Activated naive CD8-positive, alpha-beta T cell treated with anti-CD3 and anti-CD28 coated beads, Interleukin-2, amount 50 U/mL, for 24 hours (primary cell): ENCODE measurements at places on chromosomes 13 and 19.

- peak overlapping the region; percentile 79 for H3K27ac ChIP-seq
- H3K4me3 ChIP-seq = peak overlapping the region; percentile 39
- H3K4me1 ChIP-seq = peaks cover 30% of the 10 kb centered on the region
- peak; percentile 35 for DNase-seq
- no peaks in the 10 kb centered on the region for H3K27me3 ChIP-seq
- peaks cover 76% of the 10 kb centered on the region for H3K36me3 ChIP-seq
Measured at GRCh38 chr13:110676595-110677587, 29.0 kb downstream of the CARS2 start.

GRCh38 chr19:15641901-15642491 is 1.3 kb downstream of the CYP4F3 start:
- H3K36me3 ChIP-seq = no peaks in the 10 kb centered on the region
- no peak for DNase-seq
- no peak overlapping the region for H3K27ac ChIP-seq
- no peak overlapping the region for H3K4me3 ChIP-seq
- peaks cover 5% of the 10 kb centered on the region for H3K4me1 ChIP-seq

DNA sequence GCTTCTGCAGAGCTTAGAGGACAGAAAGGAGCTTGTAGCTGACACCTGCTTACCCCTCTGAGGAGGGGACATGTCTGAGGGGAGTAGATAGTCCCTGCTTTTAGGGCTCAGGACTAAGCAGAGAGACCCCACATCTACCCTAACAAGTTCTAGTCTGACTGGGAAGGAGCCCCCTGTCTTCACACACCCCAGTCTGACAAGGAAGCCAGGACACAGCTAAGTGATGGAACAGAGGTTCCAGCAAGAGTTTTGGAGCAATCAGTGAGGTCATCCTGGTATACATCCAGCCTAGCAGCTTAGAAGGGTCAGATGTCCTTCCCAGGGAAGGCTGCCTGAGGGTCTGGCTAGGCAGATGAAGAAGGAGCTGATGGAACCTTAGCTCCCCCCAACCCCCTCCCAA is 15.0 kb downstream of the PAF1 start:
- H3K27ac ChIP-seq = no peak overlapping the region
- H3K4me1 ChIP-seq = no peaks in the 10 kb centered on the region
- no peaks in the 10 kb centered on the region for H3K27me3 ChIP-seq
- no peak overlapping the region for H3K4me3 ChIP-seq

DNA sequence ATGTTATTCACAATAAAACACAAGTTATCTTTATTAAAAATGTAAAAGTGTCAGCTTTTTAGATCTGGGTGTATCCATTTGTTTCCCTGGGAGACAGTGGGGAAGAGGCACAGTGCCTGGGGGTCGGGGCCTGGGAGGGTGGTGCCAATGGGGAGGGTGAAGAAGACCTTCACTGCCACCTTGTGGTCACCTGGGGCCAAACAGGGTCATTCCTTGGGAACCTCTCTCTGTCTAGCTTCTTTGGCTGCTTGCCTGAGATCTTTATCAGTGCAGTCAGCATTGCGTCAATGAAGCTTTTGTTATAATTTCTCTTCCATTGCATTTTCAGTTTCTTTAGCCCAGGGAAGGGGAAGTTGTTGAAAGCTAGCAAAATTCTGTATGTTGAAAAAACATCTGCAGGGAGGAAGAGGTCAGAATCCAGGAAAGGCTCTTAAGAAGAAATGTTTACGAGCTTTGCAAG is 39.1 kb downstream of the PCDH8 start:
- DNase-seq = peak; percentile 54
- peaks cover 2% of the 10 kb centered on the region for H3K4me1 ChIP-seq
- no peak overlapping the region for H3K27ac ChIP-seq
- H3K27me3 ChIP-seq = peaks cover 16% of the 10 kb centered on the region
- no peaks in the 10 kb centered on the region for H3K36me3 ChIP-seq

- no peak for DNase-seq
- peak within 1 kb of the TSS; percentile 72 for H3K27ac ChIP-seq
- no peaks in the 10 kb centered on the region for H3K36me3 ChIP-seq
- H3K27me3 ChIP-seq = no peaks in the 10 kb centered on the region
- peaks cover 38% of the 10 kb centered on the region for H3K4me1 ChIP-seq
Measured at GRCh38 chr19:12774588-12775555, at the start of gene HOOK2. Gene HOOK2, minus strand, starts transcription at chr19:12775552. Its CDS starts 103 bp downstream, at chr19:12775449.

DNA sequence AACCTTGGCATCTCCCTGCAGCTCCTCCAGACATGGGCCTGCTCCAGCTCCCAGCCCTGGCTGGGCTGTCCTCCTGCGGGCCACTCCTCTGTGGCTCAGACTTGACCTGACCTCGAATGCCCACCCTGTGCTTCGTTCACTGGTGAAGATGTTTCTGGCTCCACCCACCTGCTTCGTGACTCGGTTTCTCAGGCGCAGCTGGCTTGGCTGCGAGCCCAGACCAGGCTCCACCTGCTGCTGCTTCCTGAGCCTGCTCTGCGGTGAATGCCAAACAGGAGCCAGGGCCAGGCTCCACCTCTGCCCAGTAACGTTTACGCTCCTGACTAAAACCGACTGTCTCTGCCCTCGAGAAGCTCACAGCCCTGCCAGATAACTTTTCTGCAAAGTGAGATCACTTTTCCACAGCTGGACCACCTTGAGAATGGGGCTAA is 8.9 kb upstream of the RSPH6A start:
- no peaks in the 10 kb centered on the region for H3K27me3 ChIP-seq
- DNase-seq = no peak
- H3K36me3 ChIP-seq = peaks cover 23% of the 10 kb centered on the region
- no peak overlapping the region for H3K27ac ChIP-seq
- no peak overlapping the region for H3K4me3 ChIP-seq
- no peaks in the 10 kb centered on the region for H3K4me1 ChIP-seq

DNA sequence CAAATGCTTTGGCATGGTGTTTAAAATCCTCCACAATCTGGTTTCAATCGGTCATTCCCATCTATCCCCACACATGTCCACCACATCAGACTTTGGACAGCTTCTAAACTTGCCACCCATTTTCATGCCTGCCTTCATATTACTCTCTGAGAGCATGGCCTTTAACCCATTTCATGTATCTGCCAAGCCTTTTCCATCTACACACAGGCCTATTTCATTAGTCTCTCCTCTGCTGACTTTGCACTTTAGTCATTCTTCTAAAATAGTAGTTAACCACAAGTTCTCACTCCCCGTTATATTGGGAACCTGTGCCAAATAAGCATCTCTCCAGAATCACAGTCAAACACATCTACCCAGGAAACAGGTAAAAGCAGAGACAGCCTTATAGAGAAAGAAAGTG is 142.2 kb downstream of the MZT1 start:
- no peak for DNase-seq
- no peak overlapping the region for H3K4me3 ChIP-seq
- no peaks in the 10 kb centered on the region for H3K36me3 ChIP-seq
- H3K4me1 ChIP-seq = no peaks in the 10 kb centered on the region
- peaks cover 2% of the 10 kb centered on the region for H3K27me3 ChIP-seq
- no peak overlapping the region for H3K27ac ChIP-seq

DNA sequence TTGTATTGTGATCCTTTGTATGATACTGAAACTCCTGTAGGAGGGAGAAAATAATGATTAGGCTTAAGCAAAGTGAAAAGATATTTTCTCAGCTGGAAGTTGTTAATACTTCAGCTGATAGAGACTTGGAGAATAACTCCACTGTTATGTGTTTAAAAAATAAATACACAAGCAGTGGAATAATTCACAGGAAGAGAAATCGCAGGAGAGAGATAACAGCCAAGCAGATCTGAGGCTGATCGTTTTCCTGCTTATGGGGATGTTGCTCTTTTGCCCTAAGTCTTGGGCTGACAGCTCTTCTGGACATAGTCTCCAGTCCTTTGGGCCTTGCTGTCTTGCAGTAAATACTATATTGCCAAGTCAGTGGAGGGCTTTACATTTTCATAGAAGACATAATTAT is 93.3 kb downstream of the OLFM4 start:
- DNase-seq = no peak
- no peaks in the 10 kb centered on the region for H3K4me1 ChIP-seq
- H3K4me3 ChIP-seq = no peak overlapping the region
- no peaks in the 10 kb centered on the region for H3K36me3 ChIP-seq
- H3K27ac ChIP-seq = no peak overlapping the region
- no peaks in the 10 kb centered on the region for H3K27me3 ChIP-seq

DNA sequence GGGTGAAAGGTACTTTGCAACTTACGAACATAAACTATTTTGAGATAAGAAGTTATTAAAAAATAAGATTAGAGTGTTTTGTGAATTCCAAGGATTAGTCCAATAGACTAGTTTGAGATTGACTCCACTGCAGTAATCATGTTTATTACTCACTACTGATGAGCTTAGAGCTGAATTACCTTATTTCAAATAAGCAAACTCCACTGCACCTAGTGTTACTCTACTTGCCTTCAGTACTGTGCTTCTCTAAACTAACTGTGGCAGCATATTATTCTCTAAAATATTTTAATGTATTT is 111.7 kb downstream of the MIPEP start:
- H3K27ac ChIP-seq = no peak overlapping the region
- DNase-seq = no peak
- H3K27me3 ChIP-seq = no peaks in the 10 kb centered on the region
- H3K4me1 ChIP-seq = peaks cover 29% of the 10 kb centered on the region
- H3K4me3 ChIP-seq = no peak overlapping the region
- peaks cover 10% of the 10 kb centered on the region for H3K36me3 ChIP-seq

GRCh38 chr19:9878511-9879196 is 43.5 kb downstream of the PIN1 start:
- H3K4me1 ChIP-seq = no peaks in the 10 kb centered on the region
- H3K36me3 ChIP-seq = no peaks in the 10 kb centered on the region
- no peak overlapping the region for H3K4me3 ChIP-seq
- no peak for DNase-seq
- H3K27me3 ChIP-seq = no peaks in the 10 kb centered on the region

- H3K4me3 ChIP-seq = no peak overlapping the region
- H3K36me3 ChIP-seq = no peaks in the 10 kb centered on the region
- peaks cover 2% of the 10 kb centered on the region for H3K27me3 ChIP-seq
- no peak for DNase-seq
- no peak overlapping the region for H3K27ac ChIP-seq
Measured at GRCh38 chr13:42526276-42526675, 47.7 kb upstream of the TNFSF11 start.

DNA sequence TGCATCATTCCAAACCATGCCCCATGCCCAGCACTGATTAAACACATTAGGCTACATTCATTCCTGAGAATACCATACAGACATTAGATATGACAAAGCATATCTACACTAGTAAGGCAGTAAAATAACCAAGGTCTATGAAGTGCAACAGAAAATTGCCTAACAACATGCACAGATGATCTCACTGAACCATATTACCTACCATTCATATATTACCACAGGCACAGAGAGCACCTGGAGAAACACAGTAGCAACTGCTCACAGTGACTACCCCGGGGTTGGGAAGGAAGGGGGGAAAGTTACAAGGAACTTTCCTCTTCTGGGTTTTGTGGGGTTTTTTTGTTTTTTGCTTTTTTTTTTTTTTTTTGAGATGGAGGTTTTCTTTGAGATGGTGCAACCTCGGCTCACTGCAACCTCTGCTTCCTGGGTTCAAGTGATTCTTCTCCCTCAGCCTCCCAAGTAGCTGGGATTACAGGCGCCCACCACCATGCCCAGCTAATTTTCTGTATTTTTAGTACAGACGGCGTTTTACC is 669.6 kb downstream of the UQCRFS1 start:
- no peak overlapping the region for H3K27ac ChIP-seq
- no peak overlapping the region for H3K4me3 ChIP-seq
- DNase-seq = no peak
- H3K36me3 ChIP-seq = no peaks in the 10 kb centered on the region
- no peaks in the 10 kb centered on the region for H3K4me1 ChIP-seq

- peaks cover 2% of the 10 kb centered on the region for H3K36me3 ChIP-seq
- no peaks in the 10 kb centered on the region for H3K27me3 ChIP-seq
- no peak overlapping the region for H3K27ac ChIP-seq
- no peak overlapping the region for H3K4me3 ChIP-seq
Measured at GRCh38 chr13:113554333-113554700, 30.2 kb upstream of the TFDP1 start.

- peaks cover 37% of the 10 kb centered on the region for H3K4me1 ChIP-seq
- no peak overlapping the region for H3K27ac ChIP-seq
- H3K27me3 ChIP-seq = no peaks in the 10 kb centered on the region
- H3K36me3 ChIP-seq = no peaks in the 10 kb centered on the region
Measured at GRCh38 chr19:7007859-7008258, 13.4 kb downstream of the MBD3L2B start.
